ENCODE measurements at places on chromosomes 5 and 9.

GRCh38 chr9:6959270-6960000, 201.7 kb downstream of the KDM4C start:
- DNase-seq = no peak

DNA sequence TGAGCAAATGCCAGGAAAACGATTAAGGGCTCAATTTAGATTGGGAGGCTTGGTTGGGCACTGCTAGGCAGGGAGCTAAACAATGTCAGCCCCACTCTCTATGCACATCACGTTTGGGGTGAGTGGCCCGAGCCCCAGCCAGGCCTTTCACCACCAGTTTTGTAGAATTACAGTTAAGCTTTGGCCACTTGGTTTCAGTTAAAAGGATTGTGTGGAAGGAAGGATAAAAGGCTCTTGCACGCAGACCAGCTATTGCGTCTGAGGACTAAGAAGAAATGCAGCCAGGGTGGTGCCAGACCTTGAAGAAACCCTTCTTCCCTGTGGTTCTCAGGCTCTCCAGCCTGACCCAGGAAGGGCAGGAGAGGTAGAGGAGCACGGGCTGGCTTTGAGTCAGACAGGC, 125.3 kb upstream of the SLC44A1 start:
- no peak for DNase-seq

- no peak for DNase-seq
These were observed 128.0 kb downstream of the KCTD16 start for GRCh38 chr5:144298658-144299057.

GRCh38 chr9:7045361-7045760, 287.6 kb downstream of the KDM4C start:
- DNase-seq = no peak

GRCh38 chr5:178194026-178194425, 6.9 kb upstream of the GMCL2 start:
- DNase-seq = no peak

DNA sequence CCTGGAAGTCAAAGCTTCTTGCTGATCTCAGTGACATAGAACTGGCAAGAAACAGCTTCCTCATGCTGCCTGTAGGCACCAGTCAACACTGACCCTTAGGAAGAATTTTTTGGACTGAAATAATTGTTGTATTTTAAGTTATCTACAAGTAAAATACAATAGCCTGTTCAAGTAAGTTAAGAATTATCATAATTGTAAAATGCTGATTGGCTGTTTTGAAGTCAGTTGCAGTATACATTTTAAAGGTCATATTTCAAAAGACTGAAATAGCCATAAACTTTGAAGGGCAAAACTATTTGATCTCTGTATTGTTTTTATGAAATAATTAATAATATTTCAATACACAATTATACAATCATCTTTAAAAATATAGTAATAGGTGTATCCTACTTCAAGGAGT, 794.9 kb downstream of the MAT2B start:
- DNase-seq = no peak

GRCh38 chr5:78830528-78831046, 154.5 kb downstream of the ARSB start:
- no peak for DNase-seq

- peak; percentile 8 for DNase-seq
These were observed 57.2 kb upstream of the DHFR start for GRCh38 chr5:80711938-80712337.

DNA sequence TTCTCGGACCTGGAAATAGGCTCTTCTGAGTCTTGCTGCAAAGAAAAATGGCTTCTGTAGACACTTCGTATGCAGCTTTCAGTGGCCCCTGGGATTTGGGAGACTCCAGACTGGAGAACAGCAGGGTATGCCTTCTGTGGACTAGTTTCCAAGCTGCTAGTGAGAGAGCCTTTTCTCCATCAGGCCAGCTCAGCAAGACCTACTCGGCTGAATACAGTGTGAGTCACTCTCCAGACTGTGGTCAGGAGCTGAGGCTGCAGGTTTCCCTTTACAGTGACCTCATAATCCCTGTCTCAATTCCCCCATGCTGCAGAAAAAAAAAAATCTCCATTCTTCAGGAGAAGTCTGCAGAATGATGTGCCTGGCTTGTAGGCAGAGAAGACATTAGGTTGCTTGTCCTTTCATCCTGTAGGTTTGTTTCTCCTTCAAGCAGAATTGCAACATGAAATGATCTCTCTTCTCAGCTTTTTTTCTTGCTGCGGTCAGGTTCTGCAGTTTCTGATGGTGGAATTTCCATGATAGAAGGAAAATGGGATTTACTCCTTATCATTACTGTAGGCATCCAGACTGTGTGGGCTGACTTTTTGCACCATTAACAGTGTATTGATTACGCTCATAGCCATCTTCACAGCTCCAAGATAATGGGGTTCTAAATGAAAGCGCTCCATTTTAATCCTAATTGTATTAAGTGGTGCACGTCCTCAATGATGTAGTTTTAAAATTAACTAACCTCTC, 78.3 kb upstream of the TNFSF8 start:
- DNase-seq = no peak

DNA sequence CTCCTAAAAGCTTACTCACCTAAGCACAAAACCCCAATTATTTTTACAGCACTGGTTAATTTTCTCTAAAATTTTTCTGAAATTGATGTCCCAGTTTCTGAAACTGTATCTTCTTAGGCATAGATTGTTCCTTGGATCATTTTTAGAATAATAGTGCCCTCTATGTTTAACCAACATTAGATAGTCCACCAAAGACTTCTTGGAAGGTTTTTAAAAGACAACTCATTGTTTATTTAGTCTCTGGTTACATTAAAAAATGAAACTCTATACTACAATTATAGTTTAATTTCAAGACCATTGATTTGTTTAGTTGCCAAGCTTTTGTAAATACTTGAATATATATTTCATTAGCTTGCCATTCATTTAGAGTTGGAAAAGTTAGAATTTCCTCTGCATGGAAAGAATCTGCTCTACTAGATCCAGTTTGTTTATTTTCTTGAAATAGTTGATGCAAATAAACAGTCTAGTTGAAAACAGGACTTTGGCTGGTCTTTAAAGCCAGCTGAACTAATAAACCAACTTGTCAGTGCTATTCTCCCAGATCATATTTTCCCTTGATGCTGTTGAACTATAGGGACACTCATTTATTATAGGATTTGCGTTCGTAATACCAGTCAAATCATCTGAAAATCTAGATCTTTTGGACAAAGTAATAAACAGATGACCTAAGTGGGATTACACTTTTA, 990.5 kb downstream of the TLE1 start:
- DNase-seq = no peak

DNA sequence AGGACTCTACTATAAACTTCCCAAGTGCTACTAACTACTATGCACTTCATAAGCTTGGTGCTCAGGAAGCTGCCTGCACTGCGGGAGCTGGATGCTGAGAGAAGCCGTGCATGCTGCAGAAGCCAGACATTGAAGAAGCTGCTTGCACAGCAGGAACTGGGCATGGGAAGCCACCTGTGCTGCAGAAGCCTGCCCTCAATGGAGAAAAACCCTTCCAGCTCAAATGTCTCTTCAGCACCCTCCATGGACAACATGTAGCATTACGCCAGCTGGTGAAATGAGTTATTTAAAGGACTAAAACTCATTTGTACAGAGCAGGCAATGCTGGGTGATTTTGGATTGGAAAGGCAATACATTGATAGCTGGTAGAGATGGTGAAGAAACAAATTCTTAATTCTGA, 247.2 kb downstream of the KIF4B start:
- DNase-seq = no peak

GRCh38 chr9:35510754-35511428, 21.0 kb downstream of the RUSC2 start:
- no peak for DNase-seq

DNA sequence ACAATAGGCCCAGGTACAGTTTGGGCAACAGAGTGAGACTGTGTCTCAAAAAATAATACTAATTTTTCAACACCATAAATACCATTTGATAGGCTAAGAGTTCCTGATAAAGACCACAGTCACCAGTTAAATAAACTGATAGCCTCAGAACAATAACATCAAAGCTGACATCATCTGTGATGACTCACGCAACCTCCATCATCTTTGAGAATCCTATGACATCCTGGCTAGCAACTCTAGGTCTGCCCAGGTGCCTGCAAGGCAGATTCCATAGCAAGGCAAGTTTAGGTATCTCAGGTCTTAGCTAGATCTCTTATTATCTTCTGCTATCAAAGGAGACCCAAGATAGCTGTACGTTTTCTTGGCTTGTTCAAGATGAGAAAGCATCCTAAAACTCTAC, 30.5 kb upstream of the UBAP2 start:
- no peak for DNase-seq
